ENCODE measurements at places on chromosomes 2 and 18. TPM values are rescaled to one million over a fixed set of nuclear protein-coding genes. Genes with fewer than 3 reads are reported as not detected.

The MEP1B gene
- not detected for total RNA-seq

GRCh38 chr2:196510246-196510645 lies 129.3 kb upstream of the CCDC150 start:
- H3K27ac ChIP-seq, result no peak overlapping the region
- DNase-seq, result no peak
- H3K4me1 ChIP-seq, result peaks cover 16% of the 10 kb centered on the region
- no peaks in the 10 kb centered on the region for H3K27me3 ChIP-seq
- no peaks in the 10 kb centered on the region for H3K36me3 ChIP-seq
- H3K4me3 ChIP-seq, result no peak overlapping the region

DNA sequence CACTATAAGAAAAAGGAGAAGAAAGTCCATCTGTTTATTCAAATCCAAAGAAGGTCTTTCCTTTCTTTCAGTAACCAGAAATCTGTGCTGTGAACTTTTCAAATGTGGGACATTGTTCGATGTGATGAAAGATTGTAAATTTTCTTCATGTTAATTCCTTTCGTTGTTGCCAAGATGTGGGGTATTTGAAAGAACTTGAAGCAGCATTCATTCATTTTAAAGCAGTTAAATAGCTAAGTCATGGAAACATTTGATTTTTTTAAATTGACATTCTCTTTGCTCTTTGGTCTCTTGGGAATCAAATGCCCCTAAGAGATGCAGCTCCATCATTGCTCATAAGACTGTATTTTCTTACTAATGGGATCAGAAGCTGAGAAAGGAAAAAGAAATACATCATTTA lies 93.7 kb upstream of the EHBP1 start:
- no peaks in the 10 kb centered on the region for H3K27me3 ChIP-seq
- H3K27ac ChIP-seq, result no peak overlapping the region
- H3K4me3 ChIP-seq, result no peak overlapping the region
- H3K4me1 ChIP-seq, result no peaks in the 10 kb centered on the region
- no peak for DNase-seq
- H3K36me3 ChIP-seq, result no peaks in the 10 kb centered on the region

The GKN1 gene
- not detected for total RNA-seq

The ASIC4 gene
- total RNA-seq, result not detected

DNA sequence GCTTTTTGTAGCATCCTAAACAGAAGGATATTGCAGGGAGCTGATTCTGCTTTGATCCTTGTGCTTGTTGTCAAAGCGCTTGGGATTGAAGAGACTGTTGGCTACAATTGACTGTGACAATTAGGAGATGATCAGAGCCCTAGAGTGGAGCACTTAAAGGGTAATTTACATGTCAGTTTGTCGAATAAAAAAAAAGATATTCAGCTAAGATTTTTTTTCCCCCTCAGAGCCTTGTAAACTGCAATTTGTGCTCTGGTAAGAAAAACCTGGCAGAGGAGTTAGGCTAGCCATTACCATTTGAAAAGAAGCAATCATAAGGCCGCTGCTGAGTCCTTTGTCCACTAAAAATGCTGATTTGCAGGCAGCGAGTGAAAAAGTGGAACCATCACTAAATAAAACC lies 47.8 kb upstream of the ZEB2 start:
- no peaks in the 10 kb centered on the region for H3K4me1 ChIP-seq
- H3K4me3 ChIP-seq, result no peak overlapping the region
- no peaks in the 10 kb centered on the region for H3K36me3 ChIP-seq
- DNase-seq, result no peak
- no peak overlapping the region for H3K27ac ChIP-seq

DNA sequence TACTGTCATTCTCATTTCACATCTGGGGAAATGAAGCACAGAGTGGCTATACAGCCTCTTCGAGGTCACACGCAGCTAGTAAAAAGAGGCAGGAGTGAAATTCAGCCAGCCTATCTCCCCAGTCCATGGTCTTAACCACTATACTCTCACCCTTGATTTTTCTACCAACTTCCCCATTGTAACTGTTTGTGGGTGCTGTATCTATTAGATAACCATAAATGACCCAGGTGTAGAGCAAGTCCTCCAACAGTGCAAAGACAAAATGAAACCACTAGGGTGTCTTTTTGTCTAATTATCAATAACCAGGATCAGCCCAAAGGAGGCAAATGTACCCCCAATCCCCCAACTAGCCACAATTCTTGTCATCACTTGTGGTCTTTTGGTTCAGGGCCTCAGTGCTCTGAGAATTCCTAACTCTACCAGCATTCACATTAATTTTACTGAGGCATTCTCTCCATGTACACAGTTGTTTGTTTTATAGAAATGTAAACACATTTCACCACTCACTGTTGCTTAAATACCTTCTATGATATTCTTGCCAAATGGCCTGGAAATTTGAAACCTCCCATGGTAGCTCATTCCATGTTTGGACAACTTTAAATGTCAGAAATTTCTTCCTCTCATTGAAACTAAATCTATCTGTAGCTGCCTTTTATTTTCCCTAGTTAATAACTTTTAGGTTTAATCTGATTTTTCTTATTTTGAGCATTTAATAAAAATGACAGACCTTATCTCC lies 58.7 kb downstream of the SLC40A1 start:
- no peak overlapping the region for H3K4me3 ChIP-seq
- no peaks in the 10 kb centered on the region for H3K27me3 ChIP-seq
- H3K4me1 ChIP-seq, result peaks cover 13% of the 10 kb centered on the region
- peak overlapping the region; percentile 34 for H3K27ac ChIP-seq
- no peaks in the 10 kb centered on the region for H3K36me3 ChIP-seq
- no peak for DNase-seq

DNA sequence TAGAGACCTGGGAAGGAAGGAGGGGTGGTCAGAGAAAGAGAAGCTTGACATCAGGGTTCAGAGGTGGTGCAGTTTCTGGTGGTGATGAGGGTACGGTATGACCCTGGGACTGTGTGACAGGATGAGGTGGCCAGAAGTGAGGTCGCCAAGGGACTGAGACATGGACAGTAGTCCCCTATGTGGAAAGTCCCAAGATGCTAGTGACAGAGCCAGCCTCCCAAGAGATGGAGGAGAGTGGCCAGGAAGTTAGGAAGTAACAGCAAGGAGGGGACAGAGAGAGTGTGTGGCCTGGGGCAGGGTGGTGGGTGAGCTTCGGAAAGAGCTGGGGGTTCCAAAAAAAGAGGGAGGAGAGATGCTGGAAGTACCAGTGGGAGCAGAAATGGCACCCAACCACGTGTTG lies 66.0 kb downstream of the SMAD7 start:
- no peaks in the 10 kb centered on the region for H3K36me3 ChIP-seq
- no peak for DNase-seq
- H3K4me3 ChIP-seq, result no peak overlapping the region
